SK-MEL-5 (cell line): ENCODE measurements at places on chromosomes 5 and 9.
A peak's percentile ranks its signal among the peaks of the same experiment; 100 is the strongest.

DNA sequence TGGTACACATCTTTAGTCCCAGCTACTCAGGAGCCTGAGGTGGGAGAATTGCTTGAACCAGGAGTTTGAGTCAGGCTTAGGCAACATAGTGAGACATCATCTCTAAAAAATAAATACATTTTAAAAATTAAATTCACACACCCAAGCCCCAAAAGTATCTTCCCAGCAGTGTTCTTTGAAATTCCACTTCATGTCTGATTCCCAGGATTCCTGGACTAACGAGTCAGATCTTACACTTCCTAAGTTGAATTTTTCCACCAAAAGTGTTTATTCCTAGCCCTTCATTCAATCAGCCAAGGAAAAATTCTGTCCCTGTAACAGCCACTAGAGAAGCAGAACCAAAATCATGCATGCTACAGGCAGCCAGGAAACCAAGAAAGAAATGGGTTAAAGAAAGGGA, 970.9 kb downstream of the EFNA5 start:
- no peak for DNase-seq

DNA sequence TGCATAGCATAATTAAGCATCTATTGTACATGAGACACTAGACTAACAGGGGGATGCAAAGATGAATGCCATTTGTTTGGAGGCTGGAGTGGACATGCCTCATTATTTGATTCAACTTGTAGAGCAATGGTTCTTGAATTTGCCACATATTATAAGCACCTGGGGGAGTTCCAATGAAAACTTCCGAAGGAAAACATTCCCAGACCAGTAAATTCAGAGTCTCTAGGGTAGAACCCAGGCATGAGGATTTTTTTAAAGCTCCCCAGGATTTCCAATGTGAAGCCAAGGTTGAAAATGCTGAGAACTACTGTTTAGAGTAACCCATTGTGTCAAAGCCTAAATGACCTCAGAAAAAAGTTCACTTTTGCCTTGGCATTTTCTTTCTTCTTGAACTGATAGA, 93.9 kb upstream of the ITGA1 start:
- DNase-seq = no peak

GRCh38 chr5:77356740-77357139, 135.4 kb downstream of the WDR41 start:
- DNase-seq = no peak

DNA sequence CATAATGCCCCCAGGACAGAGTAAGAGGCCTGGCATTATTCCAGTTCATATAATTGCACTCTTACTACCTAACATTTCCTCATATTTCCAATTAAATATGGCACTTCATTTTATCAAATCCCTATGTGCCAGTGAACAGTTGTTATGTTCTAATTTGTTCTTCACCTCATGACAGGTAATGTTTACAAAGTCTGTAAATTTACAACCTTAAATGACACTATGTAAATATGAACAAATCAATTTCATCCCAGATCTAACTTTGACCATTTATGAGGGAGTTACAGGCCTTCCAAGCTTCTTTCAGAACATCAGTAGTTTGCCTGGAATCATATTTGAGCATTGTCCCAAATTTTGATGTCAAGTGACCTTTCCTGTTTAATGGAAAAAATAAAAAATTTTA, 592.6 kb upstream of the CDH6 start:
- DNase-seq = no peak

GRCh38 chr5:14464671-14465070, 116.9 kb upstream of the OTULINL start:
- DNase-seq = no peak

DNA sequence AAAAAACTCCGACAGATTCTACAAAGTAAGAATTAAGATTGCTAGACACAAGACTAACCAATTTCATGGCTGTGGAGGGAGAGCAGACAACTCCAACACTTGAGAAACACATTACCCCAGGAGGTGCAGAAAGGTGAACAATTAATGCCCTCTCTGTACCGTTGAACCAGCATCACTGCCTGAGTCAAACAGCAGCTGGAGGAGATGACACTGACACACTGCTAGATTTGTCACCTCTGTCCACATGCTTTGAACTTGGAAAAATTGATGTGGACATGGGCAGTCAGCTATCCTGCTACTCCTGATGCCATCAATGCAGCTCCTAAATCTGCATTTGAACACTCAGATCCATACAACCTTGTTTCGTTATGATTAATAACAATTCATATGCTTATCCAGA, 51.7 kb downstream of the GPBP1 start:
- no peak for DNase-seq

DNA sequence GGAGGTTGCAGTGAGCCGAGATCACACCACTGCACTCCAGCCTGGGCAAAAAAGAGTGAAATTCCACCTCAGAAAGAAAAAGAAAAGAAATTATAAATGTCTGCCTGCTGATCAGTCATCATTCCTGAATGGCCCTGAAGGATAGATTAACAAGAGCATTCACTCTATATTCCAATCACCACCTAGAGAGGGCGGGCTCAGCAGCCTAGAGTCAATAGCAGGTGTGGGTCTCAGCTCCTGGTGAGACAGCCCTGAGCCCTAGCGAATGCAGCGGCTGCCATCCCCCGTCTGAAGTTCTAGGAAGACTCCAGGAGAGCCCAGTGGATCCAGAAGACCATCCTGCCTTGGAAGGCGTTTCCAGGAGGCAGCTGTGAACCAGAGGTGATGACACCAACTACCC, 12.0 kb downstream of the FBP1 start:
- DNase-seq = no peak

DNA sequence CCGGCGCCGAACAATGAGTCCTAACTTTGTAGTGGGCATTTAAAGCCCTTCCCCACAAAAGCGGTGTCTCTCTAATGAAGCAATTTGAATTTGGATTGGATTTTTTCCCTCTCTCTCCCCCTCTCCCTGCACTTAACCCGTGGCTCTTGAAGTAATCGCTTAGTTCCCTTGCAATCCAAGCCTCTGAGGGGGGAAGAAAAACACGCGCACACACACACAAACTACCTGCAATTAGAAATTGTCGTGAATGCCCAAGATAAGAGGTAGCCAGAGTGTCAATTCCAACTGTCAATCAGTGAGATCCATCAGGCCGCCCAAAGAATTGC, 1.2 kb downstream of the LHX6 start:
- DNase-seq = no peak

DNA sequence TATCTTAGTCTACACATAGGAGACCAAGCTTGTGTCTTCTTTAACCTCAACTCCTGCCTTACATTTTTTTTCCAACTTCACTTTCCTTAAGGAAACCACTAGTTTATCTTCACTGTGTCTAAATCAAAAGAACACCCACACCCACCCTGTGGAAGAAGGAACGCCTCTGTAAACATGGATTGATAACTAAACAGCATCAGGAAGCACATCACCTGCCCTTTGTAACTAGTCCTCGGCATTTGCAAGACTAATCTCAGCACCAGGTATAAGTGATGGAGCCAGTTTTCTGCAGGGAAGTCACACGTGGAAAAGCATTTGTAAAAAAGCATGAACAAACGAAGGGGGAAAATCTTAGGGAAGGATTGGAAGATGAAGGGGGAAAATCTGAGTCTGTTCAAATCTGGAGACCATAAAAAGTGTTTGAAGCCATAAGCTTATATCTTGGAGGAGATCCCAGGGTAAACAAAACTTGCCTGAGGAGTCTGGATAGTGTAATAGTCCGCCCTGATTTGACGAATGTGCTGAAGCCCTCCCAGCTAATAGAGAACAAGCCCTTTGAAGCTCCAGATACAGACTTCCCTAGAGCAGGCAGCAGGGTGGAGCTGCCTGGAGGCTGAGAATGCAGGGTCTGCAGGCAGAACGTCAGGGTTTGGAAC, 117.3 kb upstream of the LHFPL2 start:
- DNase-seq = no peak

DNA sequence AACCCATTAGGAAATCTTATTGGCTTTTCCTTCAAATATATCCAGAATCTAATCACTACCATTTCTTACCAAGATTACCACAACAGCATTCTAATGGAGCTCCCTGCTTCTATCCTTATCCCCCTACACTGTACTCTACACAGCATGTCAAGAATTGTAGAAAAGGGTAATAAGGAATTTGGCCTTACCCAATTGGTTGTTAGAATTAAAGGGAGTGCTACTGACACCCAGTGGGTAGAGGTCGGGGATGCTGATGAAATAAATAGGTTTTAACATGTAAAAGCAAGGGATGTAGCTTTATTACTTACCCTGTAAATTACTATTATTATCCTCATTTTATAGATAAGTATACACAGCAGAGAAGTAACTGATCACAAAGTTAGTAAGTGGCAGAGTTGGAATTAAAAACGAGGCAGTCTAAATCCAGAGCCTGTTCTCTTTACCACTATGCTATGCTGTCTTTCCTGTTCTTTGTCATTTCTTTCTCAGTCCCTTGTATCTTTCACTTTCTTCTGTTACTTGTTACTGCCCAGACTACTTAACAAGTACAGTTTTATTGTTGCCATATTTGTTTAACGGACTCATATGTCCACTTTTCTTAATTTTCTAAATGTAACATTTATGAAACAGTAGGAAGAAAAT, 10.5 kb downstream of the SLC38A9 start:
- peak; percentile 33 for DNase-seq

- DNase-seq = no peak
Observed at GRCh38 chr9:124312290-124313265, 54.8 kb downstream of the NEK6 start.

DNA sequence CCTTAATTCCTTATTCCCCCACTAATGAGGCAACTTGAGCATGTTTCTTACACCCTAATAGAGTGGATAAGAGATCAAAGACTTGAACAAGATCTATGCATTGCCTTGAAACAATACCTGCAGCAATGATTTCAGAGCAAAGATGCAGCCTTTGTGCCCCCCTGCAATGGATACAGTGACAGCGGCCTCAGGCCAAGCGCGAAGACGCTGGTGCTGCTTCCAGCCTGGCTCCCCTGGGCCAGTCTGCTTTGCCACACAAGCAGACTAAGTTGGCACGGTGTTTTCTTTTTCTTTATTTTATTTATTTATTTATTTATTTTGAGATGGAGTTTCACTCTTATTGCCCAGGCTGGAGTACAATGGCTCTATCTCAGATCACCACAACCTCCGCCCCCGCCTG, 179.8 kb upstream of the S1PR3 start:
- no peak for DNase-seq

GRCh38 chr9:105416840-105417239, 31.0 kb upstream of the FSD1L start:
- DNase-seq = no peak

DNA sequence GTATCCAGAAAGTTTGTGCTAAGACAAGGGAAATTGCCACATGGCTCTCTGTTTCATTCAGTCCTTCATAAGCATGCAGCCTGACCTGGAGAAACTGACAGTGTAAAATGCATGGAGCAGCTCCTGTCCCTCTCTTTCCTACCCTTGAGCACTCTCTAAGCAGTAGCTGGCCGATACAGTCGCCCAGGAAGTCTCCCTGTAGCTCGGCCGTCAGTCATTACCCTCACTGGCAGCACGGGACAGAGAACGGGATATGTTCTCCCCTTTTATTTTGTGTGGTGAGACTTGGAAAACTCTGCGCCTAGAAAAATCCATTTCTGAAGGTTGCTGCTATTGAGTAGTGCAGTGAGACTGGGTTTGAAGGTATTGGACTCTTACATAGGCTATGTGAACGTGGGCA, 56.8 kb upstream of the KCNMB1 start:
- no peak for DNase-seq

- peak; percentile 81 for DNase-seq
Observed at GRCh38 chr9:13139641-13140171, 139.8 kb downstream of the MPDZ start.

GRCh38 chr9:137213160-137214060, 7.9 kb downstream of the NDOR1 start:
- no peak for DNase-seq

GRCh38 chr9:89793551-89793950, 188.7 kb downstream of the GADD45G start:
- no peak for DNase-seq

DNA sequence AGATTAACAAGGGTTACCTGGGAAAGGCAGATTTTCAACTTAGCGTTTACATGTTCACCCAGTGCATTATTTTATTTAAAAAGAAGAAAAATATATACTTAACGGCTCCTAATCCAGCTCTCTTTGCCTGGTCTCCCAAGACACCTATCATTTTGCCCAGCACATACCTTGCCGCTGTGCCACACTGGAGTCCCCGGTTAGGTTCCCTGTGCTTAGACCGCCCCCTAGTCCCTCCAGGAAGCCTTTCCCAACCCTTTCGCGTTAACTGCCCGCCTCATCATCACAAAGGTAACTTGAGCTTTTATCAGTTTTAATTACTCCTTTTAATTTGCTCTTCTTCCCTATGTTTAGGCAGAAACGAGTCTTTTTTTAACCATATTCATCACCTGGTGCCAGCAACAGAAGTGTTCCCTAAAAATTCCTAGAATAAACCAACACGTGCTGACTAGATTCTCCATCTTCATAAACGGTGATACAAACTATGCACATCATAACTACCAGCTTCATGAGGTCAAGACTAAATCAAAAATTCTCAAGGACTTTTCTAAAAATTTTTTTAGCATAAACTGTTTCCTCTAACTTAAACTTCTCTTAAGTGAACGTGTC, 19.7 kb downstream of the DNAJA1 start:
- peak; percentile 44 for DNase-seq

GRCh38 chr9:134381671-134382516, 55.6 kb downstream of the RXRA start:
- DNase-seq = no peak

- no peak for DNase-seq
Observed at GRCh38 chr5:100855937-100856430, 47.1 kb downstream of the ST8SIA4 start.

DNA sequence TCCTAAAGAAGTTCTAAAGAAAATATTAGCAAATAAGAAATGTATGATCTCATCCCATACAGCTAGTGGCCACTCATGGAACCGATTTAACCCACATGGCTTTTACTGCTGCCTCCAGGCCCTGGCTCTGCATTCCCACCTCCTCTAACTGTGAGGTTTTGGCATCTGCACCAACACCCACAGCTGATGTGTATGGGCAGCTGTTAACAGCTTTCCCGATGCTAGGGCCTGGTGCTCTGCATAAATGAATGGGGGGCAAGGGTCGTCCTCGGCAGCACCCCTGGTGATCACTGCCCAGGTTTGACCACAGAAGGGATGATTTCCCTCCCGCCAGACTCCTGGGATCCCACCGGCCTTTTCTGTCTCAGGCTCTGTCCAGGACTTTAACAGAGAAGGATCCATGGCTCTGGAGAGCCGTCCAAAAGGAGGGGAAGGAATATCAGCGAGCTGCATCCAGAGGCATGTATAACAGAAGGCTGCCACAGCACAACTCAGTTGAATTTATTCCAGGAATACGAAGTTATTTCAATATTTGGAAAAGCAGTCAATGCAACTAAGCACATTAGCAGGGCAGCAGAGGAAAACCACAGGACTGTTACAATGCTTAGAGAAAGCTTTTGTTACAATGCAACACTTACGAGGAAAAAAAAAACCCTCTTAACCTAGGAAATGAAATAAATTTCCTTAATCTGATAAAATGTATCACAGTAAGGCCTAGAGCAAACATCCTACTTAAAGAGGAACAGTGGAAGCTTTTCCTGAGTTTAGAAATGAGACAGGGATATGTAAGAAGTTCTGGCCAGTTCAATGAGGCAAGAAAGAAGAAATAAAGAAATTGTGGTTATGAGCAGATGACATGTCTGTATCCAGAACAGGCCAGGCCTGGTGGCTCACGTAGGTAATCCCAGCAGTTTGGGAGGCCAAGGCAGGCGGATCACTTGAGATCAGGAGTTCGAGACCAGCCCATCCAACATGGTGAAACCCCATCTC, 63.1 kb downstream of the NACC2 start:
- no peak for DNase-seq
